ENCODE measurements at places on chromosomes 3 and 15.

DNA sequence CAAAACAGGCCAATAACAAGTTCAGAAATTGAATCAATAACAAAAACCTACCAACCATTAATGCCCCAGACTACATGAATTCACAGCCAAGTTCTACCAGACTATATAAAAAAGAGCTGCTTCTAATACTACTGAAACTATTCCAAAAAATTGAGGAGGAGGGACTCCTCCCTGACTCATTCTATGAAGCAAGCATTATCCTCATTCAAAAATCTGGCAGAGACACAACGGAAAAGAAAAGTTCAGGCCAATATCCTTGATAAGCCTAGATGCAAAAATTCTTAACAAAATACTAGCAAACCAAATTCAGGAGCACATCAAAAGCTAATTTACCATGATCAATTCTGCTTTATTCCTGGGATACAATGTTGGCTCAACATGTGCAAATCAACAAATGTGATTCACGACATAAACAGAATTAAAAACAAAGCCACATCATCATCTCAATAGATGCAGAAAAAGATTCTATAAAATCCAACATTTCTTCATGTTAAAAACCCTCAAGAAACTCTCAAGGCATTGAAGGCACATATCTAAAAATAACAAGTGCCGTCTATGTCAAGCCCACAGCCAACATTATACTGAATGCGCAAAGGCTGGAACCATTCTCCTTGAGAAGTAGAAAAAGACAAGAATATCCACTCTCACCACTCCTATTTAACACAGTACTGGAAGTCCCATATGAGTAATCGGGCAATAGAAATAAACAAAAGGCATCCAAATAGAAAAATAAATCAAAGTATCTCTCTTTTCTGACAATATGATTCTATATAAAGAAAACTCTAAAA lies 573.6 kb upstream of the GRM7 start:
- DNase-seq = no peak

DNA sequence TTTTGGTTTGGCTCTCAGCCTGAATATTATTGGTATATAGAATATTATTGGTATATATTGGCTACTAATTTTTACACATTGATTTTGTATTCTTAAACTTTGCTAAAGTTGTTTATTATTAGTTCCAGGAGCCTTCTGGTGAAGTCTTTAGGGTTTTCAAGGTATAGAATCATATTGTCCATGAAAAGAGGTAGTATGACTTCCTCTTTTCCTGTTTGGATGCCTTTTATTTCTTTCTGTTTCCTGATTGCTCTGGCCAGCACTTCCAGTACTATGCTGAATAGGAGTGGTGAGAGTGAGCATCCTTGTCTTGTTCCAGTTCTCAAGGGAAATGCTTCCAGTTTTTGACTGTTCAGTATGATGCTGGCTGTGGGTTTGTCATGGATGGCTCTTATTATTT lies 107.3 kb upstream of the LIPC start:
- DNase-seq = no peak

- no peak for DNase-seq
Observed at GRCh38 chr3:58585994-58586393, 8.8 kb upstream of the FAM107A start.

- DNase-seq = no peak
Observed at GRCh38 chr3:13132281-13132680, 59.1 kb upstream of the IQSEC1 start.

DNA sequence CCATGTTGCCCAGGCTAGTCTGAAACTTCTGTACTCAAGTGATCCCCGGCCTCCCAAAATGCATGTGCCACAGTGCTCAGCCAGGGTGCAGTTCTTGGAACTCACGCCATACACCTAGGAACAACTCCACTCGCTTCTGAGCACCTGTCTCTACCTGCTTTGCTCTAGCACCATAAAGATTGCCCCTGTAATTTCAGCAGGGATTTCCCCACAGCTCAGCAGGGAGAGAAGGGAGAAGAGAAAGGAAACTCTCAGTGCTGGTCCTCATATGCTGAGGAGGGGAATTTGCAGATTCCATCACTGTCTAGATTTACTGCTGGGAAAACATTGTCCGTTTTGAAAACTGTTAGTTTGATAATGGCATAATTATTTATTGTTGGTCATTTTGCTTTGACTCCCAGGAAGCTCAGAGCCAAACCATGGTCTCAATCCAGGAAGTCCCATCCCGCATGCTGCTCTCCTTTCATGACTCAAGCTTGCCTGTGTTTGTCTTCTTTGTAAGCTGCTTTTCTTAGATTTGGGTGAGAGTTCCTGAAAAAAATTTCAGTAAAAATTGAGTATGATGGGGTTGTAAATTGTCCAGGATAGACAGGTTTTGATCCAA lies 24.2 kb downstream of the TRIM71 start:
- no peak for DNase-seq

DNA sequence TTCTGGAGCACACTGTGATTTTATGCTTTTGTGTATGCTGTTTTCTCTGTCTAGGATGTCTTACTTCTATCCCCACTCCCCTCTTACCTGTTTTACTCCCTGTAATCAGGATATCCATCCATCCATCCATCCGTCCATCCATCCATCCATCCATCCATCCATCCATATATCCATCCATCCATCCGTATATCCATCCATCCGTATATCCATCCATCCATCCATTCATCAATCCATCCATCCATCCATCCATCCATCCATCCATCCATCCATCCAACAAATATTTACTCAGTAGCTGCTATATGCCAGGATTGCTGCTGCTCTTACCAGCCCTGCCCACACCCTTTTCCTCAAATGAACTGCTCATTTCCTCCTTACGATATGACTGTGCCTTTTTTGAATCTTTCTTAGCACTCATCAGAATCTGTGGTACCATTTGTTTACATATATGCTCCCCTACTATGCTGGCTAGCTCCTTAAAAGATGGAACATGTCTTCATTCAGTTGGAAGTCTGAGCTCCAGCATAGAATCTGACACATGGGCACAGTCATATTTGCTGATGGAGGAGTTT lies 35.2 kb downstream of the USP13 start:
- no peak for DNase-seq

- no peak for DNase-seq
Observed at GRCh38 chr15:54687628-54688027, 509.1 kb downstream of the RSL24D1 start.

DNA sequence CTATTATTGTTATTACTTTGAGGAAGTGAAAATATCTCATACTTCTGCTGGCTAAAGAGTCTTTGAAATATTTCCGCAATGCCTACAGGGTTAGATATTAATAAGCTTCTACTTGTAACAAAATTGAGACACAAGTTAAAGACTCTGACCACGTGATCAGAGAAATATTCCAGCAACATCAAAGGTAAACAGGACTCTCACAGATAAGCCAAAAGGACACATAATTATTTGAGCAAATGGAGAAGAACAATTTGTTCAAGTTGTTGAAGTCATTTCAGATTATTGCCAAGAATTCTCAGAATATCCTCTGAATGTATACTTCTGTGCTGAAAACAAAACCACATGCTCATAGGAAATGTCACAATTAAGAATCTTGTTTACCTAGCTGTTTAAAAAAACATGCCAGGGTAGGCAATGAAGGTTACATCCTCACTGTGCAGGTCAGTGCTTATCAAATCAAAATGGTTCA lies 225.8 kb upstream of the ALCAM start:
- DNase-seq = no peak

GRCh38 chr3:67472674-67473201 lies 181.7 kb downstream of the SUCLG2 start:
- no peak for DNase-seq

DNA sequence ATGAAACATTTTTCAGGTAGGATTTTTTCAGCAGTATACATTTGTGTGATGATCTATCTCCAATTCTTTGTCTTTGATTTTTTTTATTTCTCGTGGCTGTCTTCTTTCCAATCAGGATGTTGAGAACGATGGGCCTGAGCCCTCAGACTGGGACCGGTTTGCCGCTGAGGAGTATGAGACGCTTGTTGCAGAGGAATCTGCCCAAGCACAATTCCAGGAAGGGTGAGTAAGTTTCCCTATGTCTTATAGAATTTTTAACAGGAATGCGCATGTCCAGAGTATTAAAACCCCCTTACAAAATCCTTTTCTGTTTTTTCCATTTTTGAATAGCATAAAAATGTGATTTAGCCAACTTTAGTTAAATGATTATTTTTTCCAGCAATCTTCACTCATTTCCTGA lies 90.0 kb downstream of the MSL2 start:
- no peak for DNase-seq

- no peak for DNase-seq
Observed at GRCh38 chr15:75995611-75996010, 16.6 kb downstream of the NRG4 start.

DNA sequence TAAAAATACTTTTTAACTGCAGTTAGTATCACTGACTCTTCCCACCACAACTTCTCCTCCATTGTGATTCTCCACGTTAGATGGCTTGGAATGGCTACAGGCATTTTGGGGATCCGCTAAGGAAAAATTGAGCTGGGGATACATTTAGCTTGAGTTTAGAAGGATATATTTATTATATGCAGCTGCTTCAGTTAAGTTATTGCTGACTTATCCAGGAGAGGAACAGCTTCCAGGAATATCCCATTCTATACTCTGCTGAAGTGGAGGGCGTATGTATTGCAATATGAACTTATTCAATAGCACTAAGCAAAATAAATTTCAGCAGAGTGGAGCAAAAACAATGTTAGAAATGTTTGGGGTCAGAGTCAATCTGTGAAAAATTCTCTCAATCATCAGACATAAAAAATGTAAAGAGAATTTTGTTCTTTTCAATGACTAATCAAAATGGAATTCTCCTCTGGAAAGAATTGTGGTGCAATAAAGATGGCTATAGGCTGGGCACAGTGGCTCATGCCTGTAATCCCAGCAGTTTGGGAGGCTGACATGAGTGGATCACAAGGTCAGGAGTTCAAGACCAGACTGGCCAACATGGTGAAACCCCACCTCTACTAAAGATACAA lies 84.7 kb downstream of the NCEH1 start:
- no peak for DNase-seq

- no peak for DNase-seq
Observed at GRCh38 chr3:126287536-126288241, 69.5 kb downstream of the KLF15 start.

GRCh38 chr3:194620196-194620595 lies 13.0 kb downstream of the TMEM44 start:
- DNase-seq = no peak

- DNase-seq = no peak
Observed at GRCh38 chr3:128226795-128227395, 73.6 kb downstream of the EEFSEC start.

GRCh38 chr3:194687638-194688199 lies 2.0 kb downstream of the FAM43A start:
- no peak for DNase-seq

DNA sequence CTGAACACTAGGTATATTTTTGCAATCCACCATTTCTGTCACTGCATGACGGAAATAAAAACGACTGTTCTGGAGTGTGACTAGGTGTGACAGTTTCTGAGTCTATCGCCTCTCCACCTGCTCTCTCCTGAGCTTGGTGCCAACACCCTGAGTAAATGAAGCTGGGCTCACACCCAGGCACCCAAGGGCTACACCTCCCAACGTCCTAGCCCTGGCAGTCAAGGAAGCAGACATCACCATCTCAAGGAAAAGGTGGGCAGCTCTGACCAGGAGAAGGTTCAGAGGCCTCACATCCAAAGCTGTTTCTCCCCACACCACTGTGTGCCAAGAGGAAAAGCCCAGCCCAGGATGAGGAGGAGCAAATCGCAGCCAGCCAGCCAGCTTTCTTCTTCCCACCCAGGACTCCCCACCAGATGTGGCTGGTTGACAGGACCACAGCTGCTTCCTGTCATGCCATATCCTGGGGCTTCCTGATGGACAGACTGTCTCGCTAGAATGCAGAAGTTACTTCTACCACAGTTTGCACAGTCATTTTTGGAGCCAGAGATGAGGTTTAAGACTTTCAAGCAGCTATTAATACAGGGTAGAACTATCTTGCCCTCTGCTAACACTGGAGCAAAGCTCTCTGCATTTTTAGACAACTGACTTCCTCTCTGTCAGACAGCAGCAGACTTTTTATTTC lies 3.3 kb downstream of the SCAMP2 start:
- no peak for DNase-seq

- DNase-seq = no peak
Observed at GRCh38 chr3:24305795-24306467, 188.7 kb downstream of the THRB start.

- DNase-seq = no peak
Observed at GRCh38 chr3:184619369-184619768, 57.8 kb downstream of the EPHB3 start.

DNA sequence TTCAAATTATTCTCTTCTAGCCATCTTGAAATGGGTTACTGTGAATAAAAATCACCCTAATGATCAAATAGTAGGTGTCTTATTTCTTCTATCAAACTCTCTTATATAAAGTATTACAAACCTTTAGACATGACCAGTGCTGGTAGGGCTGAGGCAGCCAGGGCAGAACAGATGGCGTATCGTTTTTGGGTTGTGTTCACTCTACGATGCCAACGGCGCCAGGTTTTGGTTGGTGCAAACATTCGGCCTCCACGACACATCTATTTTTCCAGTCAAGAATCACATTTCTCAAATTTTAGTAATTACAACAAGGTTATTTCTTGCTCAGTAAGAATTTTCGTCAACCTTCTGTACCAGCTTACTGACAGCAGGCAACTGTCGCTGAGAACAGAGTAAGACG lies 2.2 kb downstream of the RPL4 start:
- no peak for DNase-seq

- DNase-seq = no peak
Observed at GRCh38 chr15:77186594-77187011, 115.7 kb upstream of the TSPAN3 start.

GRCh38 chr3:193016437-193016901 lies 98.8 kb upstream of the MB21D2 start:
- no peak for DNase-seq

DNA sequence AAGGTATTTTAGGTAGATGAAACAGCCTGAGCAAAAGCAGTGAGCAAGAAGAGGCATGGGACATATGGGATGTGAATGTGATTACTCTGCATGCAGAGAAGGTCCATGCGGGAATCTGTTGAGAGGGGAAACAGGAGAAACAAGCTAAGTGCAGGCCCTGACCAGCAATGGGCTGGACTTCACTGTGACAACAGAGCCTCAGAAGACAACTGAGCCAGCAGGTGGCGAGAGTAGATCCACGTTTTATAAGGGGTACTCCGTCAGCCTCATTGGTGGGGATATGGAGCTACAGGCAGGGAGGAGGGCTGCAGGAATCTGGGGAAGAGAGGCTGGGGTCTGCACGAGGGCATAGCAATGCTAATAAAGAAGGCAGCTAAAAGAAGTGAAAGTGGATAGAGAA lies 405.9 kb upstream of the LMCD1 start:
- no peak for DNase-seq

- no peak for DNase-seq
Observed at GRCh38 chr15:96416934-96417759, 86.6 kb downstream of the NR2F2 start.

GRCh38 chr3:99716463-99716995 lies 78.1 kb downstream of the COL8A1 start:
- DNase-seq = no peak

All from HFF-Myc (cell line).